ENCODE measurements at places on chromosomes 11 and 22. TPM values are rescaled to one million over a fixed set of nuclear protein-coding genes. Genes with fewer than 3 reads are reported as not detected.

- no peak for DNase-seq
Measured at GRCh38 chr22:27183474-27183873, 526.1 kb downstream of the MIAT start.

Gene UPB1
- total RNA-seq: 0.41 TPM

- DNase-seq: no peak
Measured at GRCh38 chr11:114397349-114397982, 2.8 kb downstream of the C11orf71 start.

DNA sequence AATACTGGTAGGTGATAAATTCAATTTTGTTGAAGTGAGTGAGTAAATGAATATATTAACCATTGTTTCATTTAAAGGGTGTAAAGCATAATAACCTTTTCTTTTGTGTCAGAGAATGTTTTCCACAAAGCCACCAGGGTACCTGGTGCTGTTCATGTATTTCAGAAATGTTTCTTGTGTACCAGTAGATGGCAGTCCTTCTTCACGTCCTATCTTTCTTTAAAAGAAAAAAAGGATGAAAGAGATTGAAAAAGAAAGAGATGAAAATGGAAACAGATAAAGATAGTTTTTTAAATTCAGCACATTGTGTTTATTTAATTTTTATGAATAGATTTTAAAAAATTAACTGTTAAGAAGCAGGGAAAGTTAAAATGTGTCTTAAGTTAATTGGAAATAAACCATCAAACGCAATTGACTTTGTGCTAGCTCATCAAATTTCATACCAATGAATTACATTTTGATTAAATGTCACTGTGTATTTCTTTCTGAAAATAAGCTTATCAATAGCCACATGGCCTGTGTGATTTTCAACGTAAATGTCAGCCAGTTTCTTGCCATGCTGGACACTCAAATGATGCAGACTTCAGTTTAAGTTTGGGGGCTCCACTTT, 65.5 kb upstream of the CHORDC1 start:
- DNase-seq: peak; percentile 4

- DNase-seq: no peak
Measured at GRCh38 chr11:128689591-128689947, 4.3 kb upstream of the FLI1 start.

DNA sequence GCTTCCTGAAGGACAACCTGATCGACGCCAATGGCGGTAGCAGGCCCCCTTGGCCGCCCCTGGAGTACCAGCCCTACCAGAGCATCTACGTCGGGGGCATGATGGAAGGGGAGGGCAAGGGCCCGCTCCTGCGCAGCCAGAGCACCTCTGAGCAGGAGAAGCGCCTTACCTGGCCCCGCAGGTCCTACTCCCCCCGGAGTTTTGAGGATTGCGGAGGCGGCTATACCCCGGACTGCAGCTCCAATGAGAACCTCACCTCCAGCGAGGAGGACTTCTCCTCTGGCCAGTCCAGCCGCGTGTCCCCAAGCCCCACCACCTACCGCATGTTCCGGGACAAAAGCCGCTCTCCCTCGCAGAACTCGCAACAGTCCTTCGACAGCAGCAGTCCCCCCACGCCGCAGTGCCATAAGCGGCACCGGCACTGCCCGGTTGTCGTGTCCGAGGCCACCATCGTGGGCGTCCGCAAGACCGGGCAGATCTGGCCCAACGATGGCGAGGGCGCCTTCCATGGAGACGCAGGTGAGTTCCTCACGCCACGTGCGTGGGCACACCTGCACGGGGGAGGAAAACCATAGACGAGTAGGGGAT, 1.5 kb downstream of the BCR start:
- DNase-seq: no peak

Gene MS4A12
- not detected for total RNA-seq

DNA sequence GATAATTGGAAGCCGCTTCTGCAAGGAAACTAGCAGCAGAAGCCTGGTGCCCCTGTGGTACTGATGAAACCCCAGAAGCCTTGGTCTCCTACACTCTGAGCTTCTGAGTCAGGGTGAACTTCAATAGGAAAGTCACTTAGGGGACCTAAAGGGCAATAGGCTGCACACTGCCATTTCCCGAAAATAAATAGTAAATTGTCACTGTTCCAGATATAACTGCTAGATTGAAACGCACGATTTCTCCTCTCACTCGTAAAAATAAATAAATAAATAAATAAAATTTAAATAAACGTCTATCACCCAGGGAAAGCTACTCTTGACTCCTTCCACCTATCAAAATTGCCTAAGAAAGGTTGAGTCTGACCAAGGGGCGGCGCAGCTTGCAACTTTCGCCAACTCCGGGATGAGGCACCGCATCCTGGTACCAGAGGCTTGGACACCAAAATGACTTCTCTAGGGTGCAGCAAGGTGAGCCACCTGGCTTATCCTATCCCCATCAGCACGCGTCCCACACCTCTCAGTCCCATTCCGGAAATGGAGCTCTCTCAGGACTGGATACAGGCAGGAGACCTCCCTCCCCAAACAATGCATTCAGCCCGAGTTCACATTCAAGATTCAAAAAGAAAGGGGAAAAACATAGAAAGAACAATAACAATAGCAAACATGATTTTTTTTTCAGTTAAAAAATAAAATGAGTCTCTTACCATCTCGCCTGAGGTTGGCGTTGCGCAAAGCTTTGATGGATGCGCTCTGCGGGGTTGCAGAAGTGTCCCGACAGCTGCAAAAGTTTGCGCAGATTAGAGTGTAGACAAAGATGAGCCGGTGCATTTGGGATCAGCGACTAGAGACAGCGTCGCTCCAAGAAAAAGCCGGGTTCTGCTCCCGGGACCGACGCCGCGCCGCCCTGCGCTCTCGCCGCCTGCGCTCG, 583 bp downstream of the PDGFD start:
- no peak for DNase-seq

- DNase-seq: no peak
Measured at GRCh38 chr11:5597953-5598352, 1.5 kb downstream of the TRIM6 start.

GRCh38 chr11:62337303-62338181, at the start of gene ASRGL1:
ASRGL1 (plus strand) TSS chr11:62337448; CDS start chr11:62337978, 530 bp downstream.
- peak; percentile 77 for DNase-seq

DNA sequence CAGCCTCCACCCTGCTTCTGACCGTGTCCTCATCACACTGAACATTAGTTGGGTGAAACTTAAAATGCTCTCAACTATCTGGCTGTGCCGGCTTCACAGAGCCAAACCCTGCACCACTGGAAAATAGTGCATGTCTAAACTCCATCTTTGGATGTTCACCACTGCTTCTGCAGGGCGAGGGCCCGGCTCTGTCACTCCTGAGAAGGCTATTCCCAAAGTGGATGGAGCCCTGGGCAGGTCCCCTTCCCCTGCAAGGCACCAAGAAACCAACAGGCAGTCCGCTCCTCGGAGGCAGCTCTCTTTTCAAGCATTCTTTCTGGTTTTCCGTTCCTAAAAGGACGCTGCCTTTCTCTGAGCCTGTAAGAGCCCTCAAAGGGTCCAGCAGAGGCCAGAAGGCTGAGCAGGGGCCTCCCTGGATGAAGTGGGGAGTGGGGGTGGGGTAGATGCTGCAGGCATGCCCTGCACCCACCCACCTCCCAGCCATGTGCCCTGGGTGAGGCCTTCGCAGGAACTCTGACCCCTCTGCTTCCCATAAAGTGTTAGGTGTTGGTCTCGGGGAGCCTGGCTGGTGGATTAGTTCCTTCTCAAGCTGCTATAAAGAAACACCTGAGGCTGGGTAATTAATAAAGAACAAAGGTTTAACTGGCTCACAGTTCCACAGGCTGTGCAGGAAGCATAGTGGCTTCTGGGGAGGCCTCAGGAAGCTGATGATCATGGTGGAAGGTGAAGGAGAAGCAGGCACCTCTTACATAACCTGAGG, 23.3 kb downstream of the LINC01488 start:
- no peak for DNase-seq

DNA sequence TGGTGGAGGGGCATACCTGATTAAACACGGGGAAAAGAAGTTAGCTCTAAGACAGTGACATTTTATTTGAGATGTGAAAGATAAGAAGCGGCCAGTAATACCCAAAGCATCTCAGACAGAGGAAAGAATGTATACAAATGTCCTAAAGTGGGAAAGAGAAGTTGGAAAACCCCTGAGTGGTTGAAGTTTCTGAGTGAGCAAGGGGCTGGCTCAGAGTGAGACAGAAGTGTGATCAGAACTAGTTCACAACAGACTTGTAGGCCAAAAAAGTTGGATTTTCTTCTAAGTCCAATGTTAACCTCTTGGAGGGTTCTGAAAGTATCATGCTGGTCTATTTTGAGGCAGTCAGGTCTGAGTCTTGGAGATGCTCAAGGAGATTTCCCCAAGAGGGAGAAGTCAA, 608.7 kb downstream of the SOX6 start:
- no peak for DNase-seq

Gene OR5D16
- not detected for total RNA-seq

- DNase-seq: no peak
Measured at GRCh38 chr22:29459773-29460172, 20.2 kb upstream of the NEFH start.

DNA sequence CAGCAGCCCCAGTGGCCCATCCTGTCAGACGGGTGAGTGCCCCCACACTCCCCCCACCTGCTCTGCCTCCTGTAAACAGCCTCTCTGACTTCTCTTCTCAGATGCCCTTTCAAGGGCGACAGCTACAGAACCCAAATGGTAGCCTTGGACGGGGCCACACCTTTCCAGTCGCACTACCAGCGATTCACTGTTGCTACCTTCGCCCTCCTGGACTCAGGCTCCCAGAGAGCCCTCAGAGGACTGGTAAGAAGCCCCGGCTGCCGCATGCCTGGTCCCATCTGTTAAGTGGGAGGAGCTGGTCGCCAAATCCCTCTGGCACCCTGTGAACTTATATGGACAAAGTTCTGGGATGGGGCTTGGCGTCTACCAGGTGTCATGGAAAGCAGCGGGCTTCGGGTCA, 6.2 kb downstream of the ZP1 start:
- no peak for DNase-seq

- DNase-seq: no peak
Measured at GRCh38 chr22:37443086-37443485, 15.8 kb upstream of the ELFN2 start.
